ENCODE measurements at places on chromosomes 13 and 19.
A peak's percentile ranks its signal among the peaks of the same experiment; 100 is the strongest.

- no peak for DNase-seq
Observed at GRCh38 chr13:75505327-75505726, 23.4 kb upstream of the TBC1D4 start.

GRCh38 chr13:112079696-112080095 lies 12.7 kb downstream of the SOX1 start:
- DNase-seq = no peak

DNA sequence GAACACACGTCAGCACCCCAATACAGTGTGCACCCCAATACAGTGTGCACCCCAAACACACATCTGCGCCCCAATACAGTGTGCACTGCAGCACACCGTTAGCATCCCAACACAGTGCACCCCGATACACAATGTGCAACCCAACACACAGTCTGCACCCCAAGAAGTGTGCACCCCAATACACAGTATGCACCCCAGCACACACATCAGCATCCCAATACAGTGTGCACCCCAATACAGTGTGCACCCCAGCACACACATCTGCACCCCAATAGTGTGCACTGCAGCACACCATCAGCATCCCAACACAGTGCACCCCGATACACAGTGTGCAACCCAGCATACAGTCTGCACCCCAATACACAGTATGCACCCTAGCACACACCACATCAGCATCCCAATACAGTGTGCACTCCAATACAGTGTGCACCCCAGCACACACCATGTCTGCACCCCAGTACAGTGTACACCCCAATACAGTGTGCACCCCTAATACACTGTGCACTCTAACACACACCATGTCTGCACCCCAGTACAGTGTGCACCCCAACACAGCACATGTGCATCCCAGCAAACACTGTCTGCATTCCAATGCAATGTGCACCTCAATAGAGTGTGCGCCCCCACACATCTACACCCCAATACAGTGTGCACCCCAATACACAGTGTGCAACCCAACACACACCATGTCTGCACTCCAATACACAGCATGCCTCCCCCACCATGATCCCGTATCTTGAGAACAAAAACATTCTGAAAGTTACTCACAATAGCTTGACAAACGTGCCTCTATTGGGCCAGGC lies 855 bp upstream of the CARS2 start:
- peak; percentile 44 for DNase-seq

GRCh38 chr19:34367624-34367957 lies 2.6 kb downstream of the GPI start:
- no peak for DNase-seq

DNA sequence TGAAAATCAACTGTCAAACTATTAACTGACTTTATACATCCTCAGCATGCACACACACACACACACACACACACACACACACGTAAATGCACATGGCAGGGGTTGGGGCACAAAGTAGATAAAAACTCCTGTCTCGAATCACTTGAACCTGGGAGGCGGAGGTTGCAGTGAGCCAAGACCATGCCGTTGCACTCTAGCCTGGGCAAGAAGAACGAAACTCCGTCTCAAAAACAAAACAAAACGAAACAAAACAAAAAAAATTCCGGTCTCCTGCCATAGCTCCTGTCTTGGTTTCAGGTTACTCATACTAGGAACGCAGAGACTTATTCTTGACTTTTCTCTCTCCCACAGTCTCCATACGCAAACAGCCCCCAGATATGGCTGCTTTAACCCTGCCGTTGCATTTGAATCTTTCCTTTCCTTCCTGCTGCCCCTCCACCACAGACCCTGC lies 148.9 kb downstream of the SHISA2 start:
- no peak for DNase-seq

DNA sequence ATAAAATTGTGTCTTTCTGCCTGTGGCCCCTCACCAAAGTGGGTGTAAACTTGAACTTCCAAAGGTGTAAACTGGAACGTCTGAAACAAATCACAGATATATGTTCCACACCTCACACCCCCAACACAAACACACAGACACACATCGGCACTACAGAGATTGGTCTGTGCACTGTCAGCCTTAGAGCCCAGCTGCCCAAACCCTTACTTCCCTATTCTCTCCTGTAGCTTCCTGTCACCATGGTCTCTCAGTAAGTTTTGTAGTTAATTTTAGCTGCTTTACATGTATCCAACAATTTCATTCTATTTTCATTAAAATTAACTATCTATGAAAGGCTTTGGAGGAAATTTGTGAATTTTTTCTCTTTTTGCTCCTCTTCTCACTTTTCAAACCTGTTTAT lies 5.4 kb downstream of the TM9SF2 start:
- DNase-seq = no peak

DNA sequence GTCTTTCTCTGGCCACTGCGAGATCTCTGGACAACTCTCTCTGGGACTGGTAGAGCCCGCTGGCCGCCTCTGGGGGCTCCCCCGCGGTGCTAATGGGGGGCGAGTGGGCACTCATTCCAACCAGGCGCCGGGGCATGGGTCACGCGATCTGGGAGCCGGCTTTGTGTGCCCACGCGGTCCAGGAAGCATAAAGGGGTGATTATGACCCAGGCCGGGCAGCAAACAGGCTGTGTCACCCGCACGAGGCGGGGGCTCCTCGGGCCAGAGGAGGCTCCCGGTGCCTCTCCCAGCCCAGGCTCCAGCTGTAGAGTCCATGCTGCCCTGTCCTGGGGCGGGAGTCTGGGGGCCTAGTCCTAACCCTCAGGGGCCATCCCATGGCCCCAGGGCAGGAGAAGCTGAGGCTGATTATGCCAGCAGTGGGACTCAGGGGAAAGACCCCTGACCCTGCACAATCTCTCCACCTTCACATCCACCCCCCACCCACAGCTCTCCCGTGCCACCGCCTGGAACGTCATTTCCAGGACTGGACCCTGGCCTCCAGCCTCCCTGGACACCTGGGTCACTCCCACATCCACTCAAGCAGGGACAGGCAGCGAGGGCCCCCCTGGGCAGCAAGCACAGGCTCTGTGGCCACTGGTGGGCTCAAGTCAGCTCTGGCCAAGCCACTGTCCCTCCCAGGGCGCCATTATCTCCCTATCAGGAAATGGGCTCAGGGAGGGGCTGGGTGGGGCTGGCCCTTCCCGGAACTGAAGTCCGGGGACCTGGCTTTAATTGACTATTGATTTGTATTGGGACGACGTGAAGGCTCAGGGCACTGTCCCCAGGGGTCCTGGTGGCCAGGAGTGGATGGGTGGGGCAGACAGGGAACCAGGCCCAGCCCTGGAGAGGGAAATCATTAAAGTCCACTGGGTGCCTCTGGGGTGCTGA lies 50.0 kb downstream of the PTPRS start:
- DNase-seq = no peak

- DNase-seq = no peak
Observed at GRCh38 chr13:47480121-47480520, 521.0 kb downstream of the SUCLA2 start.

DNA sequence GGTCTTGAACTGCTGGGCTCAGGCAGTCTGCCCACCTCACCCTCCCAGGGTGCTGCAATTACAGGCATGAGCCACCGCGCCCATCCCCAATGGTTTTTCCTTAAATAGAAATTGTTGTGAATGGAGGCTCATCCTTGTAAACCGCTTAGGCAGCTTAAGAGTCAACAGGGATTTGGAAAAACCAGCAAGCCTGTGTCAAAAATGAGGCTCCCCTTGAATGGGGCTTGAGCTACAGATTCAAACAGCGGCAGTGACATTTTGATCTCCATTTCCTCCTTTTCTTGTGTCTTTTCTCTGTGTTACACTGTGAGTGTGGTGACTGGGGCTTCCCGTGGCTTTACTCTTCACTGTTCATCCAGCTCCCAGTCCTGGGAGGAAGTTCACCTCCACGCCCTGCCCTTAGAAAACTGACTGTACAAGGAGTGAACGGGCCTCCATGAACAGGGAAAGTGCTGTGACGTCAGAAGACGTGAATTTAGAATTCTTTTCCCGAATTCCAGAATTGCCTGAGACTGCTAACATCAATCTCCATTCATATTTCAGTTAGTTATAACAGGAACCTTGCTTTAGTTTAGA lies 15.3 kb upstream of the RAB8A start:
- DNase-seq = peak; percentile 97

GRCh38 chr19:53455828-53456227 lies 11.7 kb upstream of the ZNF813 start:
- no peak for DNase-seq

- DNase-seq = no peak
Observed at GRCh38 chr13:31227063-31227462, 27.3 kb downstream of the B3GLCT start.

DNA sequence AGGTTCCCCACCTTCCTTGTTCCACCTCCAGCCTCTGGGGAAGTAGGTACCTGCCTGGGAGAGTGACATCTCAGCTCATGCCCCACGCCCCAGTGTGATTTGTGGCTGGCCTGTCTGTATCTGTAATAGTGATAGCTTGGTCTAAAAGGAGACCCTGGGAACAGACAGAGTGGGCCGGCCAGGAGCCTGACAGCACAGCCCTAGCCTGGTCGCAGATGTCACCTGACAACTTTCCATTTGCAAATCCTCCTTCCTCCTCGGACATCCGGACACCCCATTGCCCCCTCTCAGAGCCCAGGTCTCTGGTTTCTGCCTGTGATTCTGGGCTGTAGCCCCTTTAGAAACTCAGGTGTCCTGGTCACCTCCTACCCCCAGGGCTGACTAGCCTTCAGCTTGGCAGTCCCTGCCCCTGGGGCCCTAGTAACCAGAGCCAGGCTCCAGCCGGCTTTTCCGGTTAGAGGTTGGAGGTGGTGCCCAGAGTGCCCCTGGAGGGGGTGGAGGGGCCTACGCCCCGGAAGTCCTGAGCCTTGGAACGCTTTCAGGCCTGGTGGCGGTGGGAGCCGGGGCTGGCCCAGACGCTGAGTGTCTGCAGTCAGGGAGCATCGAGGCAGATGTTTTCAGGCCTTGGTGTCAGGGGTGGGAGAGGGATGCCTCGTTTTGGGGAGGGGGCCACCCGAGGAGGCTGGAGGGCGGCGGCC lies 6.5 kb downstream of the LRRC8E start:
- DNase-seq = no peak

DNA sequence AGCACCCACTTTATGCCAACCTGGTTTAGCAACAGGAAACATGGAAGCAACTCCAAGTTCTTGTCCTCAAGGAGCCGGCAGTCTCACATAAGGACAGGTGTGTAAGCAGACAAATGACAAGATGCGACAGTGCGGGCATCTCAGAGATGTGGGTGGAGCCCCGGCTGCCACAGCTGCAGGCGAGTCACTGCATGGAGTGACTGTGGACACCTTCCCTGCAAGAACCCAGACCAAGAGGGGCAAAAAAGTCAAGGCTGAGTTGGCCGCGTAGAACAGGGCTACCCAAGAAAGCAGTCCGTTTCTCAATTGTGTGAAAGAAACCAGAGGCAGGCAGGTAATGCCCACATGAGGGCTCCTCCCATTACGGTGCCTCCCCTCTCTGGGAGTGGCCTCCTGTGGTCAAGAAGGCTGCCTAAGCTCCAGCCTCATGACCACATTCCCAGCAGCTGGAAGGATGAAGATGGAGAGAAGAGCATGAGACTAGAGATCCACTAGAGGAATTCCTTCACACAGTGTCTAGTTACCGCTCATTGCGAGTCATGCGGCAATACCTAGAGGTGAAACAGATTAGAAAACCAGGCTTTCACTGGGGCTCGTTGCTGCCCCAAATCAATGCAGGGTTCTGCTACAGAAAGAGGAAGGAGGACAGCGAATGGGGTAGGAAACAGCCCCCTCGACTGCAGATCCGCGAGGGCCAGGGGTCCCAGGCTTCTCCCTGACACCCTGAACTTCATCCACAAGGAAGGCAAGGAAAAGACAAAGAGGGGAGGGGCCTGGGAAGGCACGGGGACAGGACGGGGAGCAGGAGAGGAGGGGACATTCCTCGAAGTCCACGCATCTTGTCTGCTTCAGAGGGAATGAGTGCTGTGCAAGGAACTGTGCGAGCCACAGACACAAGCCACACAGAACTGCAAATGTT lies 80.2 kb downstream of the SPACA7 start:
- no peak for DNase-seq

GRCh38 chr13:77898097-77898496 lies 20.5 kb downstream of the EDNRB start:
- no peak for DNase-seq

GRCh38 chr19:2607712-2608601 lies 94.5 kb downstream of the GNG7 start:
- no peak for DNase-seq

DNA sequence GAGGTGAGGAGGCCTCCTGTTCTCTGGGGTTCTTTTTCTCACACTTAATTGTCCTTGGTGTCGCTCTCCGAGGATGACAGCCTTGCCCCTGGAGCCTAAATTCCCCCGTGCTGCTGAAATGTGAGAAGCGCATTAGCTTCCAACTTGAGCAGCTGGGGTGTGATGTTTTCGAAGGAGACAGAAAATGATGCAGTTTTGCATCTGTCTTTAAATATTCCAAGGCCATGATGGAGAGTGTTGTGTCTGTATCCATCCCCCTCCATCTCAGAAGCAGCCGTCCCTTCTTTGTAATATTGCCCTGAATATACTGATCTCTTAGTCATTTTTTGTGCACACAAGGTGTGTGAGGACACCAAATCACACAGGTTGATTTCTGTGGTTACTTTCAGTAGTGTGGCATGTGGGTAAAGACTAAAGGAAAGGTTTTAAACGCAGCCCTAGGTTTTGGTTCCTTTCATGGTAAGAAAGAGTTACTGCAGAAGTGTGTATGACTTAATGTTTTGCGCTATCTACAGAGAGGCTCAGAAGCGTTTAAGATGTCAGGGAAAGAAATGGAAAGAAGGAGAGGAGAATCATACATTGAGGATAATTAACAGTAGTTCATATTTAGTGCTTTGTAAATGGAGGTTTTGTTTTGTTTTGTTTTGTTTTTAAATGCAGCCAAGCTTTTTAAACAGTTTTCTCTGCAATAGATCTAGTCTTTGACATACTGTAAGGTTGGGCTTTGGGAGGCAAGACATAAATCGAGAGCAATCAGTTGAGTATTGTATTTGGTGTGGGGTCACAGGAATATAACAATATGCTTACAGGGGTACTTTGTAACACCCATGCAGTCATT lies 1.6 kb downstream of the NBEA start:
- DNase-seq = peak; percentile 67

DNA sequence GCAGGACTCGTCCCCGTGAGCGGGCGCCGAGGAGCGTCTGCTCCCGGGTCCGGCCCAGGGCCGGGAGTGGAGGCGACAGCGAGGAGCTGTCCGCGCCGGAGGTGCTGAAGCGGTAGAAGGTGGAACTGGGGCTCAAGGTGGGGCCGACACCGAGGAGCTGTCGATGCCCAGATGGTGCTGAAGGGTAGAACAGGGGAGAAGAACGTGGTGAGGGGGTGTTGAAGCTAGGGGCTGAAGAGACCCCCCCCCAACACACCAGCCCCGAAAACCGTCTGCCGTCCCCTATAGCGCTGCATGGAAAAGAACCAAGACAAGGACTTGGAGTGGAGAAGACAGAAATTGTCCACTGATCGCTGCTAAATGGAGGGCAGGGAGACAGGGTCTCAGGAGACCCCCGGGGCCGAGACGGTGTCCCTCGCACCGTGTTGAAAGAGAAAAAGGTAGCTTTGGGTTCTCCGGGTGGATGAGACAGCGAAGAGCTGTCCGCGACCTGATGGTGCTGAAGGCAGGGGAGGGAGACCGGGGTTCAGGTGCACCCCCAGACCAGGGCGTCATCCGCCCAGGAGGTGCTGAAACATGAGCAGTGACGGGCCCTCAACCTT lies 7.1 kb upstream of the PDE4C start:
- DNase-seq = peak; percentile 81

GRCh38 chr13:42101821-42102585 lies 53.6 kb downstream of the DGKH start:
- no peak for DNase-seq
